ENCODE measurements at places on chromosomes 7 and 10.

GRCh38 chr7:44765579-44766415, 17.1 kb downstream of the ZMIZ2 start:
- DNase-seq = no peak

GRCh38 chr7:138243430-138243829, 167.2 kb downstream of the AKR1D1 start:
- no peak for DNase-seq

- no peak for DNase-seq
Measured at GRCh38 chr10:128003521-128003920, 96.6 kb downstream of the PTPRE start.

DNA sequence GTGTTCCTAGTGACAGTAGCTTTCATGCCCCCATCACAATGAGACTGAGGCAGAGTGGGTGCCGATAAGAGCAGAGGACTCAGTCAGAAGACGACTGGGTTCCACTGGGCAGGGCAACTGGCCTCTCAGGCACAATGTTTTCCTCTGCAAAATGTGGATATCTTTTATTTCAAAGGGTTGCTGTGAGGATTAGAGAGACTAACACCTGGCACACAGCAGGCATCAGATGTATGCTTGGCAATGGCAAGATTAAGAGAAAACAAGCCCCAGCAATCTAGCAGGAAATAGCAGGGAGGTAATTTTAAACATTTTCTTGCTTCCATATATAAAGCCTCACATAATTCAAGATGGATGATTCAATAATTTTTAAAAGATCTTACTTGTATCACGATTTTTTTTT, 28.0 kb downstream of the SGMS1 start:
- DNase-seq = no peak

DNA sequence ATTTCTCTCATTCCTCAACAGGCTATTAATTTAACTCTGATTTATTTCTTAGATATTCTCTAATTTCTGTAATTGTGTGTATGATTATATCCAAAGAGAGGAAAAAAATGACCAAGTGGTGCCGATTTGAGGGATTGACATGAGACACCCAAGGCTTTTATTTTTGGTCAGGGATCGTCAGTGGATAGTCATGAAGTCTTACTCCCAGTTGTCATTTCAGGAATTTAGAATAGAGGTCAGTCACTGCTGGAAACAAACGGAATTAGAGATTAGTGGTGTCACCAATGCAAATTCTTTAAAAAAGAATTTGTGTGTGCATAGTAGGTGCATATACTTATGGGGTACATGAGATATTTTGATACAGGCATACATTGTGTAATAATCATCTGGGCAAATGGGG, 26.8 kb upstream of the AGR3 start:
- DNase-seq = no peak

- DNase-seq = no peak
Measured at GRCh38 chr7:139725077-139725476, 52.7 kb downstream of the HIPK2 start.

DNA sequence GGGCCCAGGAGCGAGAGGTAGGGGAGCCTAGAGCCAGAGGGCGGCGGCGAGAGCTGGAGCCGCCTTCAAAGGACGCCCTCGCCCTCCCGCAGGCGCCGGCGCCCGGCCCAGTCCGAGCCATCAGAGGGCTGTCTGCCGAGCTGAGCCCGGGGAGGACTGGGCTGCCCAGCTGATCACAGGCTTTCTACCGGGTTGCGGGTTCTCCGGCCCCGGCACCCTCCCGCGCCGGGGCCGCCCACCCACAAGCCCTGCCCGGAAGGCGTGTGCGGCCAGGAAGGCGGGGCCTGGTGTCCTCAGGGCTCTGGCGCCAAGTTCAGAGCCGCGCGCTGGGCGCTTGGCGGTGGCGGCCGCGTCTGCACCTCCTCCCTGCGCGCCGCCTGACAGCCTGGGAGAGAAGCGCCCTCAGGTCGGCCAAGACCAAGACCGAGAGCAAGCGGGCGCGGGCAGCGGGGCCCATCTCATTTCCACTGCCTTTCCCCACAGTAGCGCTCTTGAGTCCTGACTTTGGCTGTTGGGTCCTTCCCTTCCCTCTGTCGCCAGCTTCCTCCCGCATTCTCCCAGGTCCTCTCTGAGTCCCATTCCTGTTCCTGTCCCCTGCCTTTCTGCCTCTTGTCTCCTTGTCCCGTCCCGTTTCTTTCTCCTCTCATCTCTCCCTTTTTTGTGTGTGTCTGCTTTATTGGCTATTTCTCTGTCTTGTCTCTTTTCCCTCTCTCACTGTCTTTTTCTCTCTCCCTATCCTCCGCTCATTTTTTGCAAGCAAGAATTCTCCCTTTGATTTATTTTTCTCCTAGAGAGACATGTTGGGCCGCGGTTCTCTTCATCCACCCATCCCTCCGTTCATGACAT, 60.6 kb upstream of the MSMB start:
- no peak for DNase-seq

GRCh38 chr10:667096-667495, 22.4 kb downstream of the DIP2C start:
- DNase-seq = no peak

DNA sequence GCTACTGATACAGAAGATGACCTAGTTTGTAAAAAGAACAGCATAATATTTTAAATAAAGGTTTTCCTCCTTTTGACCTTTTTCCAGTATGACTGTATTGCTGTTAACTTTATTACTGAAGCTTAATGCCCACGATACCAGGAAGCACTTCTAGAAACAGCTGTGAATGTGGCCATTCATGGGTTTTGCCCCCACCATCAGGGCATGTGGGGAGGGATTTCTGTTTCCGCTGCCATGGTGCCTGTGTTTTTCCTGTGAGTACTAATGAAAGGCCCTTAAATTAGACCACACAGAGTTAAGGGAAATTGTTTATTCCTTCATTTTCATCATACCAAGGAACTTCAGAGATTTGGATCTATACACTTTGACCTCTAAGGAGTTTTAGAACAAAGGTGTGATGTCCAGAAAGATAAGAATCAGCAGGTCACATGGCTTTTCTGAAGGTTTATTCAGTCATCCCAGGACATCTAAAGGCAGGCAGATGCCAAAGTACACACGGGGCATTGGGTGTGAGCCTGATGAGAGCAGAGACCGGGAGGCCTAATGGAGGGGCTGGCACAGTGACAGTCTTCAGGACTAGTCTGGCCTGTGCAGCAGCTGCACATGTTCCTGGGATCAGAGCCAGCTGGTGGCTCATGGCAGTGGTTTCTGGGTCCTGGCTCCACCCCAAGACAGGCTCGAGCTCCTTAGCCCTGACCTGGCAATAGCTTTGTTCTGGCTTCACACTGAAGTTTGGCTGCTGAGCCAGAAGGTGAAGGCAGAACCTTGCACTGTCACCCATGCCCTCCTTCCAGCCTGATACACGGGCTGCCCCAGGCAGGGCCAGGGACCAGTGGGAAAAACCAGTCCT, 190.9 kb downstream of the REEP3 start:
- no peak for DNase-seq

DNA sequence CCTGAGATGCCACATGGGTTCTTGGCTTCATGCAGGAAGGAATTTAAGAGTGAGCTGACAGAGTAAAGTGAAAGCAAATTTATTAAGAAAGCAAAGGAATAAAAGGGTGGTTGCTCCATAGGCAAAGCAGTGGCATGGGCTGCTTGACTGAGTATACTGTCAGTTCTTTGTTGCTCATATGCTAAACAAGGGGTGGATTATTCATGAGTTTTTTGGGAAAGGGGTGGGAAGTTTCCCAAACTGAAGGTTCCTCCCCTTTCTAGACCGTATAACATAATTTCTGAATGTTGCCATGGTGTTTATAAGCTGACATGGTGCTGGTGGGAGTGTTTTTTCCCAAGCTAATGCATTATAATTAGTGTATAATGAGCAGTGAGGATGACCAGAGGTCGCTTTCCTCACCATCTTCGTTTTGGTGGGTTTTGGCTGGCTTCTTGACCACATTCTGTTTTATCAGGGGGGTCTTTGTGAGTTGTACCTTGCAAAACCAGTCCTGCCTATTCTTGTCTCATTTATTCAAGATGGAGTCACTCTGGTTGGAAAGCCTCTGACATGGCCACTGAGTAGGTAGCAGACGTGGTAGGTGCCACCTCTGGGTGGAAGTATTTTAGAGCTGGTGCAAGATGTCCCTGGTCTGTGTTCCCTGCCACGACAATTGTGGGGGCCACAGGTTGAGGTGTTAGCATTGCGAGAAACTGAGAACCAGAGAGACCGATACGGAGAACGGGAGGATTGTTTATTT, 107.5 kb upstream of the SDK1 start:
- no peak for DNase-seq

Measured in GM18507 (cell line).